Mesangial cell (primary cell): ENCODE measurements at places on chromosomes 2 and 18. TPM values are rescaled to one million over a fixed set of nuclear protein-coding genes. Genes with fewer than 3 reads are reported as not detected.

CRYBA2 gene
- total RNA-seq = not detected in 2 replicates

MSH6 gene
- total RNA-seq = 23.7 and 44.0 TPM in 2 replicates

SNORC gene
- total RNA-seq = 1.5 TPM in 1 of 2 replicates, not detected in the other

YES1 gene
- total RNA-seq = 116 and 134 TPM in 2 replicates

RBM45 gene
- 7.9 and 9.3 TPM in 2 replicates for total RNA-seq

TSPYL6 gene
- total RNA-seq = not detected in 2 replicates
